Vagina (tissue), 2 donors: ENCODE measurements at places on chromosomes 3 and 15.

- DNase-seq = no peak
These were observed 4.1 kb upstream of the GCSAM start for GRCh38 chr3:112136959-112137693.

- DNase-seq = no peak
These were observed 296.6 kb downstream of the NR2F2 start for GRCh38 chr15:96627031-96627568.

DNA sequence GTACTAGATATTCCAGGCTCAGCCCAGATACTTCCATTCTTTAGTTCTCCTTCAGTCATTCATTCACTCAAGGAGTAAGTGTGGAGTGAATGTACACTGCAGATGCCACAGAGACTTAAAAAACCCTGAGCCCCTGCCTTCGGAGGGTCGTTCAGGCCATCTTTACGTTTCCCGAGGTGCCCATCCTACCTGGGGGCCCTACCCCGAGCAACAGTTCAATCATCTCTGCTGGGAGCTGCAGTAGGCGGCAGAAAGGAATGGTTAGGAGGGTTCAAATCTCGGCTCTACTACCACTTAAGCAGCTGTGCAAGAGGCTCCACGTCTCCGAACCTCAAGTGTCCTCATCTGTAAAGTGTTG, 613 bp downstream of the SEC13 start:
- no peak for DNase-seq

GRCh38 chr3:107206945-107207344, 170.3 kb upstream of the CCDC54 start:
- DNase-seq = no peak

DNA sequence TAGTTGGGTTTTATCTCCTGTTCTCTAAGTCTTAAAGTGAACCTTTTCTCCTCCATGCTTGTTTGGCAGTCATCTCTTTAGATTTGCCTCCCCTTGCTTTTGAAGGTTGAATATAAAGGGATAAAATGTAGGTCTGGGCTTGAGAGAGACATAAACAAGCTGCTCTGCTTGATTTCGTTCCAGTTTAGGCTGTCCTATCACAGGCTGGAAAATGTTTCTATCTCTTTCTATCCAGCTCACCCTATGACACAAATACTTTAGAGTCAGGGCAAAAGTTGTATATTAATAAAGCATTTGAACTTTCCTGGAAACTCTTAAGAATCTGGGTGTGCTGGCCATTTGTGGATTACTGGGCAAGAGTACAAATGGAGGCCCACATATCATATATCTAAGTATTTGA, 29.5 kb upstream of the ZBBX start:
- no peak for DNase-seq

DNA sequence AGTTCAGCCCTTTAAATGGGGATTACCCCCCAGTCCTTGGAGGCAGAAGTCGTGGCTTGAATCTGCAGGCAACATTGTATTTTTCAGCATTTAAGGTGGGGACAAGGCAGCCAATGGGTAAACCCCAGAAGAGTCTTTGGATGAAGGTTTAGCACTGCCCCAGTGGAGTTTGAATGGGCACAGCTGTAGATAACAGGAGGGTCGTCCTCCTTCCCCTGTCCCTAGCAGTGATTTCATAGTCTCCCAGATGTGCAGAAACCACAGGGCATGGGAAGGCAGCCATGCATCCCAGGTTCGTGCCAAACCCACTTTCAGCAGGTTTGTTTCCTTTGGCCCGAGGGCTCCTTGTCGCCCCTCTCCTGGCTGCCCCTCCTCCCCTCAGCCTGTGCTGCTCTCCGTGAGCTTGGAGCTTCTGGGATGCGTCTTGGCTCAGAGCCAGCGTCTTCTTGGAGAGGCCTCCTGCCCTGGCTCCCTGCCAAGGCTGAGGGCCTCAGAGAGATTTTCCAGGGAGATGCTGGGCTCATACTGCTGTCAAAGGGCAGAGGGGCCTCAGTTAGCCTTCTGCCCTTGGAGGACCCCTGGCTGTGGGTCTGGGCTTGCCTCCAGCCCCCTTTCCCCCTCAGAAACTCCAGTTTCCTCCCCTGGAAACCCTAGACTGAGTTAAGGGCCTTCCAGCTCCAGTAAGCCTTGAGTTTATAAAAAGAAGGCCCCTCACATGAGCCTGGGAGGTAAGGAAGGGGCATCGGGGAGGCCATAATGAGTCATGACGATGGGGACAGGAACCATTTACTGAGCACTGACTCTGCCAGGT, 48.9 kb upstream of the POLG start:
- DNase-seq = no peak

- no peak for DNase-seq
These were observed 45.3 kb upstream of the VPS8 start for GRCh38 chr3:184766555-184767261.

GRCh38 chr15:64127521-64128270, 23.8 kb upstream of the SNX22 start:
- DNase-seq = no peak

DNA sequence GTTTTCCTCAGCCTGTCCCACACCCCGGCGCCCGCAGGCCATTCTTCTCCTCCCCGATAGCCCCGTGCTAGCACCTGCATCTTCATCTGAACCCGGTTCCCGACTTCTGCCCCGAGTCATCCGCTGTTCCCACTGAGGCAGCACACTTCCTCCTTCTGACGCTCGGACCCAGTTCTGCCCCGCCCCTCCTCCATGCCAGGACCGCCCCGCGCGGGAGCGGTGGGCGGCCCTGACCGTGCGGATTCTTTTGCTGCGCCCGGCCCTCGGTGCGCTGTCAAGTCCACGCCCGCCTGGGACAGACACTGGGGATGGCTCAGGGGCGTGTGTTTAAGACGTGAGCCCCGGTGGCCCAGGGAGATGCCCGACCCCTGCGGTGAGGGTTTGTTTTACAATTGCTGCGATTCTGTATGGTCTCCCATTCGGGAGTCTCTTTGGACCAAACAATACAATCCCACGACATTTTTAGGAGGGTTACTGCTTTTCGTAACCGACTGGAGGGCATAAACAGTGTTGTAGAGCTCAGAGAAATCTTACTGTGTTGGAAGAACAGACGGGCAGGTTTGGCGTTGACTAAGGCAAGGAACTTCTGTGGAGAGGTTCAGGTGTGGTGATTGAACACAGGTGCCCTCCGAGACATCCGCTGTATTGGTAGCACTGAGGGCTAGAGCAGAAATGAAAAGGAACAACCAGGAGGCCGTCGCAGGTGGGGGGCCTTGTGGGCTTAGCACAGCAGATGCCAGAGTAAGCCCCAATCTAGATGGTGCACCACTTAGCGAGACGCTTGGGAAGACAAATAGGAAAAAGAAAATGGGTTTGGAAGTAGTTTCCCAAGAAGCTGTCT, 716 bp downstream of the PTPN23 start:
- DNase-seq = peak; percentile 94
